ENCODE measurements at places on chromosomes 11 and 22.

DNA sequence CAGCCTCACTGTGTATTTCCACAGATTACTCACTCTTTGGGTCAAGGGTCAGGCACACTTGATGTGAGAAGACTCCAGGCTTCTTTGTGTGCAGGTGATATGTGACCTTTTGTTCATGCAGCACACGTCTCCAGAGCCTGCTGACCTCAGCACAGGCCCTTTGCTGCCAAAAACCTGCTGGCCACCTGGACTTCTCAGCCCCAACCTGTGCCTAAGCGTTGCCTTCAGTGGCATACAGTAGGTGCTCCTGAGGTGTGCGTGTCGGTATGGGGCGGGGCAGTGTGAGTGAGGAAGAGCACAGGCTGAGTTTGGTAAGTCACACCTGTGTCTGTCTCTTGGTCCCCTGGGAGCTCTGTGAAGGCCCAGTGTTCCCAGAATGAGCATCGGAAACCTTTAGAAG, 58.1 kb downstream of the WNT11 start:
- DNase-seq: peak; percentile 13

GRCh38 chr11:123233975-123234334, 38.9 kb upstream of the CLMP start:
- no peak for DNase-seq

DNA sequence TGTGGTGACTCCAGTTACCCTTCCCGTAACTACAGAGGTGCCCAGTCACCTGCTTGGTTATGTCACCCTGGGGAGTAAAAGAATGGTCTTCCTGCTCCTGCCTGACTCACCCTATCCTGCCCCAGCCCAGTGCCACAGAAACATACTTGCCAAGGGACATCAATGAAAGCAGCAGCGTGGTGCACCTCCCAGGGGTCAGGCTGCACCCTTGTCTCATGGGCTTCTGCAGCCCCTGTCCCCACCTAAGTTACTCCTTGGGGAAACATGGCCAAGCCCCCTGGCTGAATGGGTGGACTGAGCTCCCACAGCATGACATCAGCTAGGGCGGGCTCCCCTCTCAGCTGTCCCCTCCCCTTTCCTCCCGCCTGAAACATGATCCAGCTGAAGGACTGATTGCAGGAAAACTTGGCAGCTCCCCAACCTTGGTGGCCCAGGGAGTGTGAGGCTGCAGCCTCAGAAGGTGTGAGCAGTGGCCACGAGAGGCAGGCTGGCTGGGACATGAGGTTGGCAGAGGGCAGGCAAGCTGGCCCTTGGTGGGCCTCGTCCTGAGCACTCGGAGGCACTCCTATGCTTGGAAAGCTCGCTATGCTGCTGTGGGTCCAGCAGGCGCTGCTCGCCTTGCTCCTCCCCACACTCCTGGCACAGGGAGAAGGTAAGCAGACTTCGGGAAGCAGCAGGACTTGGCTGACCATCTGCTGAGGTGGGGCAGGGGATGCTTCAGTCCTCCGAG, at the start of gene HTR3A:
TSS of gene HTR3A (plus strand) at position 368 of the 730 bp plus-strand sequence. CDS start at position 586, 218 bp downstream.
- peak; percentile 34 for DNase-seq

DNA sequence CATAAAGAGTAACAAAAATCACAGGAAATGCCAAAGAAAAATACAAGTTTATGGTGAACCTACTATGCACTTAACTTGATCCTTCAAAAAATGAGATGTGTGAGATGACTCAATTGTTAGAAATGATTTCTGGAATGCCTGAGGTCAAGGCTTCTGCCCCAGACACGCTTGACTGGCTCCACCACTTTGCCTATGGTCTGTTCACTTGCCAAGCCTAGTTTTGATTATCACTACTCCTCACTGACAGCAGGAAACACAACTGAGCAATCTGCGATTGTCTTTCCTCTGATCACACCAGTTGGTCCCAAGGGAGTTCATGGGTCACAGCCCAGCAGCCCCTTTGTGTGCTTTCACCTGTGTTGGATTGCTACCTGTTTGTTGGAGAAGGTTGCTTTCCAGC, 20.6 kb upstream of the PRDM10 start:
- DNase-seq: no peak

GRCh38 chr11:3665336-3666022, 5.7 kb downstream of the CHRNA10 start:
- no peak for DNase-seq

GRCh38 chr11:58567889-58568512, 7.7 kb downstream of the LPXN start:
- DNase-seq: no peak

DNA sequence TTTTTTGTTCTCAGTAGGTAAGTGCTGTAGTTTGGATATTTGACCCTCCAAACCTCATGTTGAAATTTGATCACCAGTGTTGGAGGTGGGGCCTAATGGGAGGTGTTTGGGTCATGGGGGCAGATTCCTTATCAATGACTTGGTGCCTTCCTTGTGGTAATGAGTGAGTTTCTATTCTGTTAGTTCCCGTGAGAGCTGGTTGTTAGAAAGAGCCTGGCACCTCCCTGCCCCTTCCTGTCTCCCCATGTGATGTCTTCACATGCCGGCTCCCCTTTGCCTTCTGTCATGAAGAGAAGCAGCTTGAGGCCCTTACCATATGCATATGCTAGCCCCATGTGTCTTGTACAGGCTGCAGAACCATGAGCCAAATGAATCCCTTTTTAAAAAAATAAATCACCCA, 138.3 kb downstream of the TMEM135 start:
- DNase-seq: no peak

- DNase-seq: no peak
These were observed 59.2 kb downstream of the RAB38 start for GRCh38 chr11:88115828-88116755.

- DNase-seq: no peak
These were observed 23.6 kb downstream of the XRRA1 start for GRCh38 chr11:74925281-74925680.

- no peak for DNase-seq
These were observed 33.7 kb upstream of the MYRF start for GRCh38 chr11:61718621-61719302.

Data from tibial artery (tissue), 4 donors.